ENCODE measurements at places on chromosomes 6 and 20. TPM values are rescaled to one million over a fixed set of nuclear protein-coding genes. Genes with fewer than 3 reads are reported as not detected.

BNIP5 gene
- not detected for total RNA-seq

KIF25 gene
- 0.59 TPM for total RNA-seq

GRCh38 chr6:119138906-119139541 is 60.6 kb upstream of the FAM184A start:
- DNase-seq = no peak
- no peaks in the 10 kb centered on the region for H3K4me1 ChIP-seq
- no peaks in the 10 kb centered on the region for H3K36me3 ChIP-seq
- no peaks in the 10 kb centered on the region for H3K27me3 ChIP-seq
- no peak overlapping the region for H3K4me3 ChIP-seq

DNA sequence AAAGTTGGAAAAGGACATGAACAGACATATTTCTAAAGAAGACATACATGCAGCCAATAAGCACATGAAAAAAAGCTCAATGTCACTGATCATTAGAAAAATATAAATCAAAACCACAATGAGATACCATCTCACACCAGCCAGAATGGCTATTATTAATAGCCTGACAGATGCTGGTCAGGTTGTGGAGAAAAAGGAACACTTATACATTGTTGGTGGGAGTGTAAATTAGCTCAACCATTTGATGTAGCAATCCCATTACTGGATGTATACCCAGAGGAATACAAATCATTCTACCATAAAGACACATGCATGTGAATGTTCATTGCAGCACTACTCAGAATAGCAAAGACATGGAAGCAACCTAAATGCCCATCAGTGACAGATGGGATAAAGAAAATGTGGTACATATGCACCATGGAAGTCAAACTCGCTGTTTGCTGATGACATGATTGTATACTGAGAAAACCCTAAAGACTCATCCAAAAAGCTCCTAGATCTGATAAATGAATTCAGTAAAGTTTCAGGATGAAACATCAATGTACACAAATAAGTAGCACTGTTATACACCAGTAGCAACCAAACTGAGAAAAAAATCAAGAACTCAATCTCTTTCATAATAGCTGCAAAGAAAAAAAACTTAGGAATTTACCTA is 196.8 kb downstream of the ADGB start:
- H3K4me1 ChIP-seq = no peaks in the 10 kb centered on the region
- no peak overlapping the region for H3K4me3 ChIP-seq

DNA sequence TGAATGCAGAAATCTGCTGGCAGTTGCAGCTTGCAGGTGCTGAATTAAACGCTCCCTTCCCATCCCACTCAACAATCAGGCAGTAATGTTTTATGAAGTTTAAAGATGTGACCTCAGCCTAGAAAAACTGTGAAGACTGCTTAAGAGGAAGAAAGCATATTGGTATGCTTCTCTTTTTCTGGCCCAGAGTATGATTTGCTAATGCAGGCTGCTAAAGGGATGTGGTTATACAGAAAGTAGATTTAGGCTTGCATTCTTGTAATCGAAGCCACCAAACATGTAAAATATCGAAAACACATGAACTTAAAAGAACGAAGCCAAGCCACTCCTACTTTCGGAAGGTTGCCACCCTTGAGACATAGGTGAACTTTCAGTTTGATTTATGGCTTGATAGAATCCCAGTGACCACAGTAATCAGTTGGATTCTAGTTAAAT is 40.7 kb downstream of the MAP3K5 start:
- no peak overlapping the region for H3K4me3 ChIP-seq
- no peak overlapping the region for H3K27ac ChIP-seq
- no peak for DNase-seq
- no peaks in the 10 kb centered on the region for H3K4me1 ChIP-seq
- no peaks in the 10 kb centered on the region for H3K27me3 ChIP-seq

GRCh38 chr6:91534614-91535013 is 947.7 kb upstream of the MAP3K7 start:
- peaks cover 15% of the 10 kb centered on the region for H3K36me3 ChIP-seq
- H3K27ac ChIP-seq = no peak overlapping the region
- no peaks in the 10 kb centered on the region for H3K4me1 ChIP-seq

DNA sequence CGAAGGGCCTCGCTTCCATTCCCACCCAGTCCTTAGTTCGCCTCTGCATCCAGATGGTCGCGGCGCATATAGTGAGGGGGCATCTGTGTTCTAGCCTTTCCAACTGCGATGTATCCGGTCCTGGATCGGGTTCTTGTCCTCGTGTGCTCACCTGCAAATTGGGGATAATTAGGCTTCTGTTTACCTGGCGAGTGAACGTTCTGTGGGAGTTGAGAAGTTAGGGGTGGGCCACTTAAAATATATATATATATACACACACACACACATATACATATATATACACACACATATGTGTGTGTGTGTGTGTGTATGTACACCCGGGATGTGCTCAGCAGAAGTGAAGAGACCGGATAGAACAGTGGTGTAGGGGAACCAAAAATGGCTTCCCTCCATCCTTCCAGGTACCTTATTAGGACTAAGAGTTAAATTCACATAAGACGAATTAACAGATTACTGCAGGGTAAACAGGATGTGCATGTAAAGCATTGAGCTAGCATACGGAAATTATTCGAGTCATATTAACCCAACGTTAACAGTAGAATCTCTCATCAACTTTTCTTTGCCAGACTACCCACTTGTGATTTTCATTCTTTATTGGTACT is 537 bp downstream of the CSTF1 start:
- H3K27ac ChIP-seq = peak overlapping the region; percentile 47
- H3K4me1 ChIP-seq = no peaks in the 10 kb centered on the region
- H3K36me3 ChIP-seq = peaks cover 52% of the 10 kb centered on the region
- no peak overlapping the region for H3K4me3 ChIP-seq
- DNase-seq = no peak

GRCh38 chr6:124028117-124028516 is 224.5 kb downstream of the NKAIN2 start:
- DNase-seq = no peak
- no peak overlapping the region for H3K4me3 ChIP-seq
- H3K27ac ChIP-seq = no peak overlapping the region

DNA sequence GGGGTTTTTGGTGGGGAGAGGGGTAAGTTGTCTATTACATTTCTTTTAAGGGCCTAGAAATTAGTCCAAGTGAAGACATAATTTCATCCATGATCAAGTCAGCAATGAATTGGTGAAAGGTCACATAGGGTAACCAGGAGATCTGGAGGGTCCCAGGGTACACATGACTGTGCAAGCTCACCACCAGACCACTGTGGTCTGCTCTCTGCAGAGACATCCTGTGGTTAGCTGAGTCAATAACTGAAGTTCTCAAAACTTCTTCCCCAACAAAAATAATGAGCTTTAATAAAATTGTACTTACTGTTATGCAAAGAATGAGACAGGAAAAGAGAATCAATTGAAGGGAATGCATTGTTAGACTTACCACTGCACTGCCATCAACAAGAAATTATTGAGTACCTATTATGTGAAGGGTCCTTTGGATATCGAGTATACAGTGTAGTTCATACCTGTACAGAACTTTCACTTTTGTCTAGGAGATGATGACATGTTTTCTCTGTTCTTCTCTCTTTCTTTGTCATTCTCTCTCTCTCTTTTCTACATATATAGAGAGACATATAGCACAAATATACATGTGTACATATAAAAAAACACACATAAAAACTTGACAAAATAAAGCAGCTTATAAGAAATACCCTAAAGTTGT is 209.8 kb downstream of the GJA1 start:
- no peaks in the 10 kb centered on the region for H3K27me3 ChIP-seq
- no peak overlapping the region for H3K27ac ChIP-seq
- no peak for DNase-seq
- no peak overlapping the region for H3K4me3 ChIP-seq
- H3K4me1 ChIP-seq = no peaks in the 10 kb centered on the region

GRCh38 chr6:150256618-150257272 is 112.1 kb upstream of the IYD start:
- H3K4me1 ChIP-seq = no peaks in the 10 kb centered on the region
- H3K27ac ChIP-seq = no peak overlapping the region
- no peaks in the 10 kb centered on the region for H3K36me3 ChIP-seq
- no peak for DNase-seq
- H3K4me3 ChIP-seq = no peak overlapping the region
- H3K27me3 ChIP-seq = no peaks in the 10 kb centered on the region
